ENCODE measurements at places on chromosomes 3 and 15.

DNA sequence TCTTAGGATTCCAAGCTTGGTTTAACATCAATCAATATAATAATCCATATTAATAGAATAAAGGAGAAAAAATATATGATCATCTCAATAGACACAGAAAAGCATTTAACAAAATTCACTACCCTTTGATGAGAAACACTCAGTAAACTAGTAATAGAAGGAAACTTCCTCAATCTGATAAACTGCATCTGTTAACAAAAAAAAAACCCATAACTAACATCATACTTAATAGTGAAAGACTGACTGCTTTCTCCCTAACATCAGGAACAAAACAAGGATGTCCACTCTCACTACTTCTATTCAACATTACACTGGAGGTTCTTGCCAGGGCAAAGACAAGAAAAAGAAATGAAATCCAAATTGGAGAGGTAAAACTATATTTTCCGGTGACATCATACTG is 30.5 kb downstream of the LRRK1 start:
- no peak for DNase-seq

DNA sequence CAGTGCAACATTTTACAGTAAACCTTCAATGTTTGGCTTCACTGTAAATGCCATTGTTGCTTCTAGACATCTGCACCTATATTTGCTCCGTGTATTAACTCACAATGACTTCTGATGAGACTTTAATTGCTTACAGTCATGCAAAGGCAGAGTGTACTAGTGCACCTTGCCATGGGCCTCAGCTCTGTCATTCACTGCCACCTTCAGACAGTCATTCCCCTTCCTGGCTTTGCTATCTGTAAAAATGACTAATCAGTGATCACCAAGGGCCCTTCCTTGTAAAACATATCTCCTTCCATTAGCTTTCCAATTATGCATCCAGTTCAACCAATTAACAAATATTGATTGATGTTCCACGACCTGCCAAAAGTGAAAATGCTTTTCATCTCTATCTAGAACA is 120.3 kb downstream of the ARRDC4 start:
- no peak for DNase-seq

GRCh38 chr15:31222773-31223341 is 103.8 kb upstream of the KLF13 start:
- no peak for DNase-seq

GRCh38 chr3:143806038-143806437 is 42.2 kb downstream of the SLC9A9 start:
- DNase-seq, result no peak
